ENCODE measurements at places on chromosomes 7 and 10. TPM values are rescaled to one million over a fixed set of nuclear protein-coding genes. Genes with fewer than 3 reads are reported as not detected.

FAM241B gene
- 7.8 TPM for total RNA-seq

HOXA1 gene
- total RNA-seq, result not detected

C10orf71 gene
- 0.14 TPM for total RNA-seq

RBP4 gene
- 23.3 TPM for total RNA-seq

CLDN4 gene
- 0.99 TPM for total RNA-seq

KMT2E gene
- total RNA-seq, result 139 TPM

VSTM2A gene
- total RNA-seq, result not detected

SAP25 gene
- total RNA-seq, result 0.81 TPM

LBX1 gene
- total RNA-seq, result not detected

MEIG1 gene
- not detected for total RNA-seq

AKR1C8 gene
- not detected for total RNA-seq

FAM180A gene
- total RNA-seq, result 133 TPM

LIPJ gene
- total RNA-seq, result not detected

Measured in thoracic aorta (tissue), 2 donors.